Bronchial smooth muscle cell (primary cell): ENCODE measurements at places on chromosomes 5 and 9. TPM values are rescaled to one million over a fixed set of nuclear protein-coding genes. Genes with fewer than 3 reads are reported as not detected.

Gene FOXD4L4
- total RNA-seq = 0.17 and 0.32 TPM in 2 replicates

Gene TEX48
- not detected in 2 replicates for total RNA-seq

Gene PCDHB14
- 0.63 and 2.6 TPM in 2 replicates for total RNA-seq

Gene PRUNE2
- total RNA-seq = 11.3 and 11.8 TPM in 2 replicates

Gene PCDHGA6
- total RNA-seq = 2.4 and 3.9 TPM in 2 replicates

Gene PCDHB12
- total RNA-seq = 0.16 and 0.86 TPM in 2 replicates

Gene PRR16
- 1.6 and 5.2 TPM in 2 replicates for total RNA-seq

Gene SPATA9
- total RNA-seq = 0.43 and 0.47 TPM in 2 replicates

Gene PCDHA13
- 0.09 and 0.16 TPM in 2 replicates for total RNA-seq

Gene LEAP2
- total RNA-seq = 0.16 and 0.34 TPM in 2 replicates

Gene IFNK
- not detected in 2 replicates for total RNA-seq

Gene ITK
- under 0.01 TPM in 1 of 2 replicates, not detected in the other for total RNA-seq

Gene PRELID2
- 10.9 and 19.7 TPM in 2 replicates for total RNA-seq

Gene MEGF10
- not detected in 2 replicates for total RNA-seq

Gene REEP2
- 9.8 and 16.4 TPM in 2 replicates for total RNA-seq

Gene IL11RA
- total RNA-seq = 14.0 and 16.3 TPM in 2 replicates

Gene WWC1
- 0.17 and 0.32 TPM in 2 replicates for total RNA-seq

Gene IFNA21
- not detected in 2 replicates for total RNA-seq

Gene TNC
- total RNA-seq = 20.2 and 81.0 TPM in 2 replicates

Gene SIT1
- 0.32 TPM in 1 of 2 replicates, not detected in the other for total RNA-seq

Gene SPATA31A6
- total RNA-seq = not detected in 2 replicates

Gene COL15A1
- total RNA-seq = 1.1 and 69.5 TPM in 2 replicates

Gene ACOT12
- total RNA-seq = 0.17 and 0.47 TPM in 2 replicates

Gene CYSRT1
- 0.17 and 0.63 TPM in 2 replicates for total RNA-seq

Gene LAMC3
- 0.09 TPM in 1 of 2 replicates, not detected in the other for total RNA-seq

Gene ZNF782
- 1.3 and 2.4 TPM in 2 replicates for total RNA-seq

Gene SERF1A
- 0.69 and 5.0 TPM in 2 replicates for total RNA-seq

Gene MAP1B
- 84.5 and 132 TPM in 2 replicates for total RNA-seq

Gene UBAP1
- total RNA-seq = 17.9 and 23.5 TPM in 2 replicates

Gene PPP1R2B
- total RNA-seq = not detected in 2 replicates

Gene FCHSD1
- 25.1 and 25.2 TPM in 2 replicates for total RNA-seq

Gene OR1Q1
- total RNA-seq = not detected in 2 replicates

Gene IRX2
- 3.3 and 4.3 TPM in 2 replicates for total RNA-seq

Gene FBP2
- not detected in 2 replicates for total RNA-seq

Gene AK1
- total RNA-seq = 45.9 and 81.7 TPM in 2 replicates

Gene ARL14EPL
- 0.69 TPM in 1 of 2 replicates, not detected in the other for total RNA-seq

Gene HEMGN
- total RNA-seq = not detected in 2 replicates
